Neural progenitor cell (in vitro differentiated cells): ENCODE measurements at places on chromosomes 3 and 15. TPM values are rescaled to one million over a fixed set of nuclear protein-coding genes. Genes with fewer than 3 reads are reported as not detected.

DNA sequence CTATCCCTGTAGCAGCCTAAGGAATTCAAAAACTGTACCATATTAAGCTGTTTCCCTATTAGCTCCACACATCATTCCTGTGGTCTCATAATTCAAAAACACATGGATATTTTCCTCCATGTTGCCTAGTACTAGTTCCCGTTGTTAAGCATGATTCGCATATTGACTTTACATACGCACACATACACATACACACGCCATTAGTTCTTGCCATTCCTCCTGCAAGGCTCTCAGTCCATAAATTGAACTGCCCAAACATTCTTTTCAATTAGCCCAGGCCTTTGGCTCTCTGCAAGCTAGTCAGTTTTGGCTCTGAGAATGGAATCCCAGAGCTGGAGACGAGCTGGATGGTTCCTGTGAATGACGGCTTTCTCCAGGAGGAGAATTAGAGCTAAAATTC, 57.2 kb upstream of the RAD18 start:
- H3K4me3 ChIP-seq, result no peak overlapping the region
- no peaks in the 10 kb centered on the region for H3K36me3 ChIP-seq
- no peak for DNase-seq
- peaks cover 28% of the 10 kb centered on the region for H3K4me1 ChIP-seq

DNA sequence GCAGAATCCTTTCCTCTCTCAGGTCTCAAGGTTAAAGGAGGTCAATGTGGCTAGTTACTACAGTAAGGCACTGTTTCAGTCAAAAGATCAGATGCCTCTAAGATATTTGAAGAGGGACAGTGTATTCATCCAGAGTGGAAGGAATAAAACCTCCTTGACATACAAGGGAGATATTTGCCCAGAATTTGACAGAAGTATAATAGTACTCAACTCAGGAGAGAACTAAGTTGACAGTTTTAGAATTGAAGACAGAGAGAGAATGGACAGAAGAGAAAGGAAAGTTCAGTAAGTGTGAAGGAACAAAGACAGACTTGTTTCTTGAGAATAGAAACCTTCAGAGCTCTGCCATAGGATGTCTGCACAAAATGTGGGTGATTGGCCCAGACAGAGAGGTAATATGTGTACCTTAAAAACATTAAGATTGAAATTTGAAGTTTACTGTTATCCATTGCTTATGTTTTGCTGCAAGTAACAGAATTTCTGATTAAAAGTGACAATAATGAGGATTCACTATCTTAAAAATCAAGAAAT, 507.1 kb downstream of the IGSF11 start:
- peaks cover 6% of the 10 kb centered on the region for H3K4me1 ChIP-seq
- H3K36me3 ChIP-seq, result no peaks in the 10 kb centered on the region
- no peak overlapping the region for H3K4me3 ChIP-seq
- H3K27ac ChIP-seq, result no peak overlapping the region
- H3K27me3 ChIP-seq, result no peaks in the 10 kb centered on the region

GRCh38 chr3:107142786-107143575, 234.3 kb upstream of the CCDC54 start:
- peak; percentile 76 for DNase-seq
- H3K4me1 ChIP-seq, result peaks cover 19% of the 10 kb centered on the region
- H3K4me3 ChIP-seq, result peak overlapping the region; percentile 21
- H3K36me3 ChIP-seq, result no peaks in the 10 kb centered on the region
- no peaks in the 10 kb centered on the region for H3K27me3 ChIP-seq

- no peaks in the 10 kb centered on the region for H3K36me3 ChIP-seq
- H3K4me1 ChIP-seq, result no peaks in the 10 kb centered on the region
- no peak overlapping the region for H3K27ac ChIP-seq
Observed at GRCh38 chr3:141288336-141288990, 56.8 kb downstream of the PXYLP1 start.

DNA sequence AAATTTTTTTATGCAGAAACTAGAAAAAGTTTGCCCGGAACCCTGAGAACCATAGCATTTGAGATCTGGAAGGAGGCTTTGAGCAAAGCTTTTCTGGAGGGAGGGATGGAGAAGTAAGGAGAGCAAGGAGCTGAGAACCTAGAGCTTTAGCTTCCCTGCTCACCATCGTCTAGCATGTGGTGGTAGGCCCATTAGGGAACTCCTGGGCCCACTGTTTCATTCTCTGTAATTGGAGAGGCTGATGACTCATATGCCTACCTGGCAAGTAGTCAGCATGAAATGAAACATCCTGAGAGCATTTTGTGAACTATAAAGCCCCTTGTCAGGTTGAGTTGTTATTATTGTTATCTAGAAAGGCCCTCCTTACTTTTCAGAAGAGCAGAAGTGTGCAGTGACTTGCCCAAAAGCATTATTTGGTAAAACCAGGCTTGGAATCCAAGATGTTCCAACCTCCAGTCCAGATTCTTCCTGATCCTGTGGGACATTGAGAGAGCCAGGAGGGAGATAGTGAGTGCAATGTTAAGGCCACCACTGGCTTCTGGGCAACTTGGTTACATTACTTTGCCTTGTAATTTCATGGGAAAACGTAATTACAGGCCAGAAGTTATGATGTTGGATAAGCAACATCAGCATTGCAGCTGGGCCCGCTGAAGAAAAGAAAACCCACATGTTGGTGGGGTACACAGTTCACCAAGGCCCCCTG, 104.5 kb upstream of the BFSP2 start:
- DNase-seq, result no peak
- no peaks in the 10 kb centered on the region for H3K36me3 ChIP-seq
- H3K4me3 ChIP-seq, result no peak overlapping the region
- H3K4me1 ChIP-seq, result peaks cover 5% of the 10 kb centered on the region

DNA sequence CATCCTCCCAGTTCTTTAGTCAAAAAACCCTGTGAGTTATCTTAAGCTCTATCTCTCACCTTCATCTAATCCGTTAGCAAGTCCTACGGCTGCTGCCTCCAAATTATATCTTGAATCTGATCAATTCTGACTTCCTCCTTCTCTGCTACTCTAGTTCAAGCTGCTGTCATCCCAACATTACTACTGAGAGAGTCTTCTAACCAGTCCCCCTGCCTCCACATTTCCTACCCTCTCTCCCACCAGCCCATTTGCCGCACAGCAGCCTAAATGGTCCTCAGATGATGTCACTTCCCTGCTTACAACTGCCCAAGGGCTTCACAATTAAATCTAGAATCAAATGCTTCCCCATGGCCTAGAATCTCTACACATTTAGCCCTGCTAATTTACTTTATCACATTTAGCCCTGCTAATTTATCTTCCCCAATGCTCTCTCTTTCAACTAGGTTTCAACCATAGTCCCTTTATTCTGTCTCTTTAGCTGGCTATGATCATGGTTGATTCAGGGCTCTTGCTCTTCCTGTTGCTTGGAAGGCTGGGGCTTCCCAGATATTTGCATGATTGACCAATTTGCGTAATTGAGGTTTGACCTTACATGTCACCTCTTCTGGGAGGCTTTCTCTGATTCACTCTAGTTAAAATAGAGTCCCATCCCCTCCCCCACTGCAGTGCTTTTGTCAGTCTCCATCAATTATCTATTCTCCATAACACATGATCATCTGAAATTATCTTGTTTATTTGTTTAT, 11.0 kb upstream of the ARL14 start:
- H3K36me3 ChIP-seq, result no peaks in the 10 kb centered on the region
- peaks cover 33% of the 10 kb centered on the region for H3K4me1 ChIP-seq
- H3K27me3 ChIP-seq, result no peaks in the 10 kb centered on the region
- DNase-seq, result peak; percentile 36

- H3K4me1 ChIP-seq, result peaks cover 5% of the 10 kb centered on the region
- no peak overlapping the region for H3K27ac ChIP-seq
- no peaks in the 10 kb centered on the region for H3K27me3 ChIP-seq
- no peak for DNase-seq
- H3K36me3 ChIP-seq, result no peaks in the 10 kb centered on the region
- H3K4me3 ChIP-seq, result no peak overlapping the region
Observed at GRCh38 chr3:24407980-24408680, 86.5 kb downstream of the THRB start.

GRCh38 chr15:25890529-25890928, 27.4 kb upstream of the ATP10A start:
- H3K4me1 ChIP-seq, result no peaks in the 10 kb centered on the region
- no peaks in the 10 kb centered on the region for H3K36me3 ChIP-seq
- no peak overlapping the region for H3K4me3 ChIP-seq
- no peak overlapping the region for H3K27ac ChIP-seq
- no peak for DNase-seq

DNA sequence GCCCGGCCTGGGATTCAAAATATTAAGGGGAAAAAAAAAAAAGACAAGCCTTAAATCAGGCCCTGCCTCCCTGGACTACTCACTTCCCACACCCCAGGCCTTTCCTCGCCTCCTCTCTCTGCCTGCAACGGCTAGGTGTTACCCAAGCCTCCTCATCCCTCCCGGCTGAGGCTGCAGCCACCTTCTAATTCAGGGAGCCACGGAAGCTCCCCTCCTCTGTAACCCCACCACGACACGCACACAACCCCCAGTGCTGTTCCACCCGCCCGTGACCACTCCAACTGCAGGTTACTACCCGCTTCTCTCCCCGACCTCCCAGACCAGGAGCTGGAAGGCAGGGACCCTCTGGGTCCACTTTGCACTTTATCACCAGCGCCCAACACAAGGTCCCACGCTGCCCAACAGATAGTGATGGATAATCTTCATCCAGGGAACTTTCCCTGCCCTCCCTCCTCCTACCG, 936 bp downstream of the KIF7 start:
- H3K27ac ChIP-seq, result no peak overlapping the region
- H3K36me3 ChIP-seq, result no peaks in the 10 kb centered on the region
- peak overlapping the region; percentile 99 for H3K4me3 ChIP-seq
- H3K4me1 ChIP-seq, result peaks cover 3% of the 10 kb centered on the region
- H3K27me3 ChIP-seq, result peaks cover 5% of the 10 kb centered on the region
- no peak for DNase-seq

GRCh38 chr15:55221090-55222011, 24.6 kb upstream of the RSL24D1 start:
- no peak overlapping the region for H3K4me3 ChIP-seq
- H3K36me3 ChIP-seq, result no peaks in the 10 kb centered on the region
- no peak overlapping the region for H3K27ac ChIP-seq
- H3K4me1 ChIP-seq, result no peaks in the 10 kb centered on the region

GRCh38 chr3:157958457-157958856, 147.8 kb downstream of the SHOX2 start:
- DNase-seq, result no peak
- H3K27me3 ChIP-seq, result no peaks in the 10 kb centered on the region
- H3K4me3 ChIP-seq, result no peak overlapping the region
- no peaks in the 10 kb centered on the region for H3K4me1 ChIP-seq
- no peaks in the 10 kb centered on the region for H3K36me3 ChIP-seq
- H3K27ac ChIP-seq, result no peak overlapping the region

GRCh38 chr15:41621200-41622193, 38.7 kb upstream of the MGA start:
- peaks cover 32% of the 10 kb centered on the region for H3K27me3 ChIP-seq
- peak; percentile 78 for DNase-seq
- no peaks in the 10 kb centered on the region for H3K4me1 ChIP-seq
- no peak overlapping the region for H3K27ac ChIP-seq

DNA sequence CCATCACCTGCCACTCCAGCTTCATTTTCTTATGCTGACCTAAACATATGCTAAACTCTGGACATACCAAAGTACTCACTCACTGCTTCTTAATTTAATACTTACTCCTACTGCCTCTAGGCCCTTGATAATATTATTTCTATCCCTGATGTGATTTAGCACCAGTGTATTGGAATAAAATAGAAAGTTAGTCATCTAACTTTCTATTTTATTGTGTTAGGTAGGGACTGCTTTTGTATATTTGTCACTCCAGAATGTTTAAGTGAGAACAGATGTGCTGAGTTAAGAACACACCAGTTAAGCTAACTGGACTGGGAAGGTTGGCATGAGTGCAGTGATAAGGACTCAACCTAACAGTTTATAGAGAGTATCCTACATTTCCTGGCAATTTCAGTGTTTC, 6.5 kb upstream of the CLDN16 start:
- no peaks in the 10 kb centered on the region for H3K27me3 ChIP-seq
- DNase-seq, result no peak
- no peaks in the 10 kb centered on the region for H3K36me3 ChIP-seq
- H3K4me3 ChIP-seq, result no peak overlapping the region
- H3K27ac ChIP-seq, result no peak overlapping the region

- no peaks in the 10 kb centered on the region for H3K4me1 ChIP-seq
- no peaks in the 10 kb centered on the region for H3K27me3 ChIP-seq
- peak overlapping the region; percentile 13 for H3K27ac ChIP-seq
- H3K4me3 ChIP-seq, result no peak overlapping the region
- H3K36me3 ChIP-seq, result no peaks in the 10 kb centered on the region
Observed at GRCh38 chr3:138381950-138382715, 33.8 kb downstream of the MRAS start.

DNA sequence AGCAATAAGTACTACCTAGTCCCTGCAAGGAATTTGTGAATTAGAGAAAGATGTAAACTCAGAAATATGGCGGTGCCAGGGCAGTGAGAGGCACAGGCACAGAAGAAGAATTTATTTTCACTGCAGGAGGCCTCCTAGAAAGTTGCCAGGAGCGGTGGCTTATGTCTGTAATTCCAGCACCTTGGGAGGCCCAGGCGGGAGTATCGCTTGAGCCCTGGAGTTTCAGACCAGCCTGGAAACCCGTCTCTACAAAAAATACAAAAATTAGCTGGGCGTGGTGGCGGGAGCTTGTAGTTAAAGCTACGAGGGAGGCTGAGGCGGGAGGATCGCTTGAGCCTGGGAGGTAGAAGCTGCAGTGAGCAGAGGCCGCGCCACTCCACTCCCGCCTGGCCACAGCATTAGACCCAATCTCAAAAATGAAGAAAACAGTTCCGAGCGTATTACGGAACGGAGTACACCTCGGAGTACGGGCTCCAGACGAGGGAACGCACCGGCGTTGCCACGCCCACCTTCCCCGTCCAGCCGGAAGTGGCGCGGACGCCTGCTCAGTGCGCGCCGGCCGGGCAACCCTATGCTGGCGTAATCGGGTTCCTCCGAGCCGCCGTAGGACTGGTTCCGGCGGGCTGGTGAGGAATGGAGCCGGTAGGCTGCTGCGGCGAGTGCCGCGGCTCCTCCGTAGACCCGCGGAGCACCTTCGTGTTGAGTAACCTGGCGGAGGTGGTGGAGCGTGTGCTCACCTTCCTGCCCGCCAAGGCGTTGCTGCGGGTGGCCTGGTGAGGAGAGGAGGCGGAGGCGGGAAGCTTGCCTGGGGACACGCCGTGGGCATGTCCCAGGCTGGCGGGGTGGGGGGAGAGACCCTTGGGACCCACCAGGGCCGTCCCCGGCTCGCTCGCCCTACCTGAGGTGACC, at the start of gene FBXO22:
Gene FBXO22 (plus strand): TSS at position 548 of the 909 bp plus-strand sequence. CDS start 86 bp downstream, at position 634.
- peak within 1 kb of the TSS; percentile 81 for H3K27ac ChIP-seq

- no peak overlapping the region for H3K4me3 ChIP-seq
- no peaks in the 10 kb centered on the region for H3K27me3 ChIP-seq
- DNase-seq, result no peak
Observed at GRCh38 chr15:40183636-40184463, 23.0 kb downstream of the BUB1B start.

GRCh38 chr3:97656638-97657037, 107.9 kb upstream of the ARL6 start:
- no peak overlapping the region for H3K27ac ChIP-seq
- no peaks in the 10 kb centered on the region for H3K36me3 ChIP-seq
- H3K4me3 ChIP-seq, result no peak overlapping the region

GRCh38 chr3:73206030-73206429, 144.6 kb downstream of the EBLN2 start:
- no peak overlapping the region for H3K27ac ChIP-seq
- no peak overlapping the region for H3K4me3 ChIP-seq
- peaks cover 8% of the 10 kb centered on the region for H3K4me1 ChIP-seq
- DNase-seq, result no peak
- H3K27me3 ChIP-seq, result no peaks in the 10 kb centered on the region
- no peaks in the 10 kb centered on the region for H3K36me3 ChIP-seq

Gene VIPR1
- total RNA-seq, result 1.4 and 2.9 TPM in 2 replicates

Gene MYLK
- total RNA-seq, result 28.4 and 34.3 TPM in 2 replicates

Gene GRK7
- total RNA-seq, result 0.03 TPM in 1 of 2 replicates, not detected in the other
